ENCODE measurements at places on chromosomes 7 and 10. TPM values are rescaled to one million over a fixed set of nuclear protein-coding genes. Genes with fewer than 3 reads are reported as not detected.

DNA sequence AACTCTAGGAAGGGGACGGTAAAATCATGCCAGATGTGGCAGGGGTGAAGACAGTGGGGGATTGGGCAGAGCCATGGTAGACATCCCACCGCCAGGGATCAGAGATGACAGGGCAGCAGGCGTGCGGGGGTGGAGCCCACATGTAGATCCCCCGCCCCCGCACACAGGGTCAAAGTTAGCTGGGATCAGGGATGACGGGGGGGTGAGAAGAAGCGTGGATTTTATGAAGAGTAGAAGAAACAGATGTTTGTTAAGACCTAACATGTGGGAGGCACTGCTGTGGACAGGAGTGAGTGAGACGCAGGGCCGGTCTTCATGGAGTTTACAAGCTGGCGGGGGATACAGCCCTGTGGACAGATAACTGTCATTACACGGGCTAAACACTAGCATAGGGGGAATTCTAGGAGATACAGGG lies 154.0 kb upstream of the KLF14 start:
- DNase-seq, result no peak

GRCh38 chr10:30968711-30969110 lies 63.0 kb downstream of the ZNF438 start:
- DNase-seq, result no peak

The LIPM gene
- not detected for total RNA-seq

The LLCFC1 gene
- total RNA-seq, result not detected

DNA sequence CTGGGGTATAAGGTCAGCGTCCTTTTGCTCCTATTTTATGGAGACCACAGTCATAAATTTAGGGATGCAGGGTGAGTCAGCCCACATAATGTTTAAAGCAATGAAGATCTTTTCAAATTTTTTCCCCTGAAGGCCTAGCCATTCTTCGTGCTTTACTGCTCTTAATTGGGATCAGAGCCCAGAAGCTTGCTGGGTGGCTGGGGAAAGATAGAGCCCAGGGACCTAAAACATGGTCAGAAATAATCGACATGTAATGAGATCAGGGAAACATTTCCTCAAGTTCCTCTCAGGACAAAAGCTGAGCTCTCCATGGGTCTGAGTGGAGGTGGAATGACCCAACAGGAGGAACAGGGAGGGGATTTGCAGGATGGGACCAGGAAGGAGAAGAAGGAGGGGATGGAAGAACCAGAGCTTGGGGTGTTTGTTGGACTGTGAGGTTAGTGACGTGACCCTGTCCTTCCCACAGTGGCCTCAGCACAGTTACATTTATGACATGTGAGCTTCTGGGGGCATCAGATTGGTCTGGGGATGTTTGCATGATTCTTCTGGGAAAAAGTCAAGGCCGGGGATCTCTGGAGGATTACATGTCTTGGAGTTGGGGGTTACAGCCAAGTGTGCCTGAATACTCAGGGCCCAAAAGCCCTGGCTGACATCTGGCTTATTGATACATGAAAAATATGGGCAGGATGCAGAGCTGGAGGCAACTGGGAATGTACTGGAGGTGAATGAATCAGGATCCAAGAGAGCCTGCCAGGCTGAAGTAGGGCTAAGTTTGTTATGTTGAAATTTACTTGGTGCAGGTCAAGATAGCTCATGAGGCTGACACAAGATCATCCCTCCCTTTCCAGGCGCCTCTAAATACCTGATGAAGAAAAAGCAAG lies 477.9 kb downstream of the RPS24 start:
- no peak for DNase-seq

The KLF14 gene
- not detected for total RNA-seq

The KNDC1 gene
- total RNA-seq, result 0.56 TPM

The SLC26A5 gene
- total RNA-seq, result not detected

DNA sequence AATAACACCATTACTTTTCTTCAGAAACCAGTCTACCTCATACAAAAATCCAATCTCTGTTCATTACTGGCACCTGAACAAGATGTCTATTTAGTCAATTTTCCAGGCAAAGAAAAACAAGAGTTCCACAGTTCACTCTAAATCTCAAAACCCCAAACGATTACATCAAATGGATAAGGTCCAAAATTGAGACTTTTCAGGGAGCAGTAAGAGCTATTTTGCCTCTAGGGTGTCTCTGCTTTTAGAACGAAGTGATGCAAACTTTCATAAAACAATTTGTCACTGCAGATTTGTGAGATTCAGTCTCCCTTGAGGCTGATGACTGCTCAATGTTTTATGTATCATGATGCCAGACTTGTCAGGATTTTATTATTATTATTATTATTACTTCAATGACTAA lies 937.0 kb upstream of the PHF14 start:
- DNase-seq, result no peak

The SPDYE6 gene
- total RNA-seq, result not detected

DNA sequence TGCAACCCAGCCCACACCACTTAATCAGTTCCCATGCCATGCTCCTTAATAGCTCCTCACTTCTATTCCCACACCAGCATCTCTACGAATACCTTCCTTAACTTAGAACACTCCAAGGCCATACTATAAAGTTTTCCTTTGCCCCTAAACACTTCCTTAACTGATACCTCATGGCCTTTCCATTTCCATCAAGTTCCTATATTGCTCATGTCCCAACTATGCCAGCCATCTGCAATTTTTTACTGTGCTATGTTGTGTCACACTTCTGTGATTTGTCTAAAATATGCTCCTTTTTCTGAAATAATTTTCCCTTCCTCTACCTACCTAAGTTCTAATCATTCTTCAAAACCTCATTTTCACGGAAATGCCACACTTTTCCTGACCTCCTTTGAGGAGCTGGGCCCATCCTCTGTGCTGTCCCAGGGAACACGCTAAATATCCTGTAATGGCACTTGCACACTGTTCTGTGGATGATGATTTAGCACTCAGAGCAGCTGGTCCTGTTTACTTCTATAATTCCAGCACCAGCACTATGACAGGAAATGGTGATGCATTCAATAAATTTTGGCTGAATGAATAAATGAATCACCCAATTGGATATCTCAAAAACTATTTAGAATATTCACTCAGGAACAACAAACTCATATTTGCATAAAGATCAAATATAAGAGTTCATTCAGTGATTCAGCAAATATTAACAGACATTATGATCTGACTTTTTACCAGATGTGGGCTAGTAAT lies 266.5 kb upstream of the HGF start:
- peak; percentile 91 for DNase-seq

DNA sequence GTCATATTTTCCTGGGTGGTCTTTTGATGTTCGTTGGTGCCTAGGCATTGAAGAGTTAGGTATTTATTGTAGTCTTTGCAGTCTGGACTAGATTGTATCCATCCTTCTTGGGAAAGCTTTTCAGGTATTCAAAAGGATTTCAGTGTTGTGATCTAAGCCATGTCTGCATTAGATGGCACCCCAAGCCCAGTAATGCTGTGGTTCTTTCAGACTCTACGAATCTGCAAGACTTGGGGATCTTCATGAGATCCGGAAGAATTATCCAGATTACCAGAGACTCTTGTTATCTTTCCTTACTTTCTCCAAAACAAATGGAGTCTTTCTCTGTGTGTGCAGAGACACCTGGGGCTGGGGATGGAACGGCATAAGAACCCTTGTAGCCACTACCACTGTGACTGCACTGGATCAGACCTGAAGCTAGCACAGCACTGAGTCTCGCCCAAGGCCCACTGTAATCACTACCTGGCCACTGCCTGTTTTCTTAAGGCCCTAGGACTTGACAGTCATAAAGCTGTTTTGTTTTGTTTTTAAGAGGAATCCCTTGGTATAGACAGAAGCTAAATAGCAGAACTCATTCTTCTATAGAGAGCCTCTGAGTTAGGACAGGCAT lies 75.5 kb downstream of the MARCHF5 start:
- DNase-seq, result no peak

The PNLIP gene
- total RNA-seq, result not detected

The SH2D4B gene
- not detected for total RNA-seq

GRCh38 chr7:129707910-129708499 lies 96.5 kb downstream of the NRF1 start:
- no peak for DNase-seq

DNA sequence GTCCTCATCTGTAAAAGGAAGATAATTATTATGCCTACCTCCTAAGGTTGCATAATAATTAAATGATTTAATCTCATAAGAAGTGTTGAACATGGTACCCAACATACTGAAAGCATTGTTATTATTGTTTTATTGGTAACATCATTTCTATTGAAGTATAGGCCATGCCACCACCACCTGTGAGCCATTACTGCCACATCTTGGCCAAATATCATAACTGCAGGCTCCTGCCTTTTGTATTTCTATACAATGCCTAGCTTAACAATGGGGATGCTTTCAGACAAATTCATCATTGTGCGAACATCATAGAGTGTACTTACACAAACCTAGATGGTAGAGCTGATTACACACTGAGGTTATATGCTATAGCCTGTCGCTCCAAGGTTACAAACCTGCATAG lies 61.1 kb upstream of the NPSR1 start:
- DNase-seq, result no peak

- DNase-seq, result peak; percentile 81
Observed at GRCh38 chr7:102272075-102272916, 14.4 kb upstream of the SH2B2 start.

The BLNK gene
- not detected for total RNA-seq

The SPDYE5 gene
- total RNA-seq, result not detected

The EPHA1 gene
- not detected for total RNA-seq

The METTL27 gene
- 1.7 TPM for total RNA-seq

DNA sequence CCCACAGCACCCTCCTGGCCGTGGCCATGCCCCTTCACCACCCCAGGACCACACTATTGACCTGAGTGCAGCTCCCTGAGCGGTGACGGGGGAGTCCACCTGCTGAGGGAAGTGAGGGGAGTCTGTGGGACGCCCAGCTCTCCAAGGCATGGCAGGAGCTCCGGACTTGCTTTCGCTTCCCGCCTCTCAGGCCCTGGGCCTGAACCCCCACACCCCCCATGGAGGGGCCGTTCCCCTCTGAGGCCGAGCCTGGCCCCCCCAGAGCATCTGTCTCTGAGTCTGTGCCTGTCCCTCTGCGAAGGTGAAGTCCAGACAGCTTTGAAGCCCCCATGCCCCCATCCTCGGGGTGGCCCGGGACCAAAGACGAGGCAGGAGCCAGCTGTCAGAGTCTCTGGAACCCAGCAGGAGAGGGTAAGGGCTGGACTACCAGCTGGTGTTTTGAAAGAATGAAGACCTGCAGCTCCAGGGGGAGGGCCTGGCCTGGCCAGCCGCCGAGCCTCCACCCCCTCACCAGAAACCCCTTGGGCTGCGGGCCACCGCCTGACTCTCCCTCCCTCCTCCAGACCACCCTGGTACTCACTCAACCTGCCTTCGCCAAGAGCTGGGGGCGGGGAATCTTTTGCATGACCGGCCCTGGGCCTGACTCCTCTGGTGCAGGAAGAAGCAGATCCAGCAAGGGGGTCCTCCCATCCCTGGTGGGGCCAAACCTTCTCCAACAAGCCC lies 114.0 kb downstream of the PDGFA start:
- no peak for DNase-seq

The NEUROD6 gene
- total RNA-seq, result not detected

DNA sequence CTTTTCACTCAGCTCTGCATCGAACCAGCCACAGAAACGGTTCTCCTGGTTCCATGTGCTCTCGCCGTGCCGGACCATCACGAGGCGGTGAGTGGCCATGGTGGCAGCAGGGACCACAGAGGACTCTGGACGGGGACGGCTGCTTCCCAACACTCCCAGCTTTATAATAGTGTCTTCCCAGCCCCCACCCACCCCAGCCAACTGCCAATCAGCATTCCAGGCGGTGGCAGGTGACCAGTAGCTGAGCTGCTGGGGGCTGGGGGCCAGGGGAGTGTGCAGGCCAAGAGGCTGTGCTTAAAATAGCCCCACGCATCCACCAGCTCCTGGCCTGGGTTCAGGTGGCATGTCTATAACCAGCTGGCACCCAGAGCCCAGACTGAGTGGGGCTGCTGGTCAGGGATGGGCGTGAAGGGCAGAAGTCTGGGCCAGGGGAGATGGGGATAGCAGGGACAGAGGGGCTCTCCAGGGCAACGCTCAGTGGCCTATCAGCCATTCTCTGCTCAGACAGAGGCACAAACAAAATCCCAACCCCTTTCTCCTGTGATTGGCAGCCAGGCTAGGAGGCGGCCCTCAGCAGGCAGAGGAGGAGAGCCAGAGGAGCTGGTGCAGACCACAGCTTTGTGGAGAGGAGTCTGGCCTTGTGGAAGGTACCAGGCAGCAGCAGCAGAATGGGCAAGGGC lies at the start of gene PGAM2:
TSS of gene PGAM2 (minus strand) at position 137 of the 680 bp plus-strand sequence. CDS start at position 99, 38 bp downstream.
- no peak for DNase-seq

- DNase-seq, result peak; percentile 41
Observed at GRCh38 chr7:29976673-29977415, 12.8 kb downstream of the SCRN1 start.

GRCh38 chr10:127972751-127973357 lies 66.0 kb downstream of the PTPRE start:
- no peak for DNase-seq

The KIF5B gene
- total RNA-seq, result 130 TPM

All from IMR-90 (cell line).